Right renal cortex interstitium (tissue), 3 donors: ENCODE measurements at places on chromosomes 16 and 17.
A peak's percentile ranks its signal among the peaks of the same experiment; 100 is the strongest.

DNA sequence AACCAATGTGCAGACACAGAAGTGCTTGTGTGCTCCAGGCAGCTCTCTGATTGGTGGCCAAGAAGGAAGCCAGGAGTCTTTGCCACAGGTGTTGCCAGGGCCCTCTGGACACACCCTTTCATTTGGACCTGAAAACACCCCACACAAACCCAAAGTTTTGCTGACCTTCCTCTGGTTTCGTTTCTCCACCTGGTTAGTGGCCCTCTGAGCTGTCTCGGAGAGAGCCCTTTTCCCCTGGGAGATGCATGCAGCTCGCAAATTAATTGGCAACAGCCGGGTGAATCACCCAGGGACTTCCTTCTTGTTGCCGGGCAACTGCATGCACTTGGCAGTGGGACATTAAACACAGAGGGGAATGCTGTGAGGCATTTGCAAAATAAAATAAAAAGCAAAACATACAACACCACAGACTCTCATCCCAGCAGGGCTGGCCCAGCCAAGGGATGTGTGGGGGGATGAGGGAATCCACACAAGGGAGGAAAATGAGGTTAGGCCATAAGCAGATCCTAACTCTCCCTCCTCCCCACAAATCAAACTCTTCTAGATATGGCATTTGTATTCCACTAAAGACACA is 286.6 kb downstream of the SOX9 start:
- DNase-seq: peak; percentile 69

- DNase-seq: no peak
These were observed 18.6 kb downstream of the C1QTNF1 start for GRCh38 chr17:79042421-79043190.

DNA sequence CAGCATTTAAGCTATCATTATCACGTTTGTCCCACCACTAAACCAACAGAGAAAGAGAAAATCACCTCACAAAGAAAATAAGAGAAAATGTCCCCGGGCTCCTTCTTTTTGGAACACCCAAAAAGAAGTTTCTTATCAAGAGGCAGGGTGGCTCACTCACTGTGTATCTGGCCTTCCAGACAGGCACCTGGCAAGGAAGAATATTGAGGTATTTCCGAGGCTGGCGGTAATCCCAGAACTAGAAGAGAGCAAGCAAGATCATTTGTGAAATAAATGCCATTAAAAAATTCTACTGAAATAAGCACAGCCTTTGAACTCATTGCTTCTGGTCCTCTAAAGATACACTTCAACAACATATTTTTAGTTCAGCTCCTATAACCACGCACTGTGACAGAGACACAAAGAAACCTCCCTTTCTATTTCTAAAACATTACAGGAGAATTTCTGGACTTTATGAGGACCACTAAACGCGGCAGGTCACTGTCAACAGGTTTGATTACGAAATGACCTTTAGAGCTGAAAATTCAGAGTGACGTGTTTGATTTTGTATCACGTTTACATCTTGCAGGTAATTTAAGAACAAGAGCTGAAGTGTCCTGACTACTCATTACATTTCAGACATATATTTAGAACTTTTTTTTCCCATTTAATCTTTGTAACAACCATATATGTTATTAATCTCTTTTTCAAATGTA is 61.0 kb downstream of the WDR59 start:
- no peak for DNase-seq

DNA sequence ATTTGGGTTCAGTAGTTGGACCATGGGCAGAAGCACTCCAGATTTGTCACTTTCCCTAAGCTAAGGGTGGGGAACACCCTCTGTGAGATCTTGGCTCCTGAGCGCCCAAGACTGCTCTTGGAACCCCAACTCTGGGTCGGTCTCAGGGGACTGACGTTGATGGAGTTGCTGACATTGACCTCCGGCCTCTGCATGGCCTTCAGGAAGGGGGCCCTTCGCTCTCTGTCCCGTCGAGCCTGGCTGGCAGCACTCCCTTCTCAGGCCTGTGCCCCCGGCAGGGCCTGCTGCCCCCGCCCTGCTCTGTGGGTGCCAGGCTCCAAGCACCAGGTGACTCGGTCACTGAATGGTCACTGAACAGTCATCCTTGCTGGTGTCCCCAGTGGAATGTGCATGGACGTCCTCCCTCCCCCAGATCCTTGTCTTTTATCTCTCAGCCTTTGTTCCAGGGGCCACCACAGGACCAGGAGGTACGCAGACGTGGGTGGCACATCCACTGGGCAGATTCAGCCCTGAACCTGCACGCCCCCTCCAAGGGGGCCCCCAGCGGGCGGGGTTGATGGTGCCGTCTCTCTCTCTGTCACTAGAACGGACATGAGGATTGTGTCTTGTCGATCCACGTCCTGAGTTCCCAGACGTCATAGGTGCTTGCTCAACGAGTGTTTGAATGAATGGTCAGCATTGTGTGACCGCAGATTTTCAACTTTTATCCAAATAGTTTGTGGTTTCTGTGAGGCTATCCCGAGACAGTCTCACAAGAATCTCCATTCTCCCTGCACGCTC is 314.5 kb downstream of the SEC14L1 start:
- DNase-seq: no peak

DNA sequence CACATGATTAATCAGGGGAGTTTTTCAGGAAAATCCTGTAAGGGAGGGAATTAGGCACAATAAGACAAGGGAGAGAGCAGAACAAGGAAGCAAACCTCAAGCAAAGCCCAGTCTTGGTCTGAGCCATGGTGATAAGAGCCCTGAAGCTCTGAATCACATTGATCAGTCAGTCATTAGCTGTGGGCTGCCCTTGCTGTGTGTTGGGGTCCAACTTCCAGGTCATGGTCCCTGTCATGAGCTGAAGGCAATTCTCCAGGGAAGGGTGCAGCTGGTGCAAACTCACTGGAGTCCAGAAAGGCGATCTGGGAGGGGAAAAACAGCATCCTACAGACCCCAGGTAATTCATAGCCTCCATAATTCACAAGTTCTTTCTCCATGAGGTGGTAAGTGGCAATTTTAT is 89.9 kb downstream of the CYLD start:
- no peak for DNase-seq

- no peak for DNase-seq
These were observed 736 bp downstream of the SPATA20 start for GRCh38 chr17:50547736-50548083.

- no peak for DNase-seq
These were observed 27.7 kb downstream of the RTN4RL1 start for GRCh38 chr17:1997289-1997926.

DNA sequence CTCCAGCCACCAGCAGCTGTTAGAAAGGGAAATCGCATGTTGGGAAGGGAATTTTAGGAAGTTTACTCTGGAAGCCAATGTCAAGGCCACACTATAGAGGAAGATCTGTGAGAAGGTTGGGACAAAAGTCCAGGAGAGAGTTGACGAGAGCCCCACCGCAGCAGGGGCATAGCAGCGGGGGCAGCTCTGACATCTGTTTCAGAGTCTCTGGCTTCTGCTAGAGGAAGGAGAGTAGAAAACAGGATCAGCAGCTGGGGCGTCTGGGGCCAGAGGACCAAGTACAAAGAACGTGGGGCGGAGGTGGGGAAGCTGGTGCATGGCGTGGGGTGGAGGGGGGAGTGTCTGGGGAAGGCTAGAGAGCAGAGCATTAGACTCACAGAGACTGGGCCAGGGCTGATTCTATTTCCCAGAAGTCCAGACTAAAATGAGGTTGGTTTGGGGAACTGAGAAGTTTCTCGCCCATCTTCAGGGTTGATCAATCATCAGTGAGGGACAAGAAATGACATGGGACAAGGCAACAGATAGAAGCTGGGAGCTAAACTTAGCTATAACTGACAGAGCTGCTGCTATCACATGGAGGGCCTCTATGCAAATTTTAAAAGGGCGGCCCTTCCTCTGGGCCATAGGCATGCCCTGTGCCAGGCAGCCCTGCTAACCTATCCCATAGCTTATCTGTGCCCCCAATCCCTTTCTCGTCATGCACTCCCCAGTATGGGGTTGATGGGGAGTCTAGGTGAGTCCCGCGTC is 1.2 kb downstream of the RABEP2 start:
- DNase-seq: no peak

GRCh38 chr16:50837324-50837723 is 95.4 kb downstream of the CYLD start:
- DNase-seq: no peak

GRCh38 chr17:2995377-2995776 is 68.0 kb downstream of the OR1D5 start:
- DNase-seq: no peak

- DNase-seq: no peak
These were observed 29.8 kb downstream of the LIG3 start for GRCh38 chr17:35010093-35010492.

GRCh38 chr16:85586380-85587104 is 26.6 kb upstream of the GSE1 start:
- no peak for DNase-seq

GRCh38 chr16:4178468-4179010 is 62.3 kb upstream of the ADCY9 start:
- no peak for DNase-seq

GRCh38 chr17:3724378-3725077 is 825 bp downstream of the HASPIN start:
- DNase-seq: no peak

- no peak for DNase-seq
These were observed 1.4 kb downstream of the XYLT2 start for GRCh38 chr17:50347117-50347893.

DNA sequence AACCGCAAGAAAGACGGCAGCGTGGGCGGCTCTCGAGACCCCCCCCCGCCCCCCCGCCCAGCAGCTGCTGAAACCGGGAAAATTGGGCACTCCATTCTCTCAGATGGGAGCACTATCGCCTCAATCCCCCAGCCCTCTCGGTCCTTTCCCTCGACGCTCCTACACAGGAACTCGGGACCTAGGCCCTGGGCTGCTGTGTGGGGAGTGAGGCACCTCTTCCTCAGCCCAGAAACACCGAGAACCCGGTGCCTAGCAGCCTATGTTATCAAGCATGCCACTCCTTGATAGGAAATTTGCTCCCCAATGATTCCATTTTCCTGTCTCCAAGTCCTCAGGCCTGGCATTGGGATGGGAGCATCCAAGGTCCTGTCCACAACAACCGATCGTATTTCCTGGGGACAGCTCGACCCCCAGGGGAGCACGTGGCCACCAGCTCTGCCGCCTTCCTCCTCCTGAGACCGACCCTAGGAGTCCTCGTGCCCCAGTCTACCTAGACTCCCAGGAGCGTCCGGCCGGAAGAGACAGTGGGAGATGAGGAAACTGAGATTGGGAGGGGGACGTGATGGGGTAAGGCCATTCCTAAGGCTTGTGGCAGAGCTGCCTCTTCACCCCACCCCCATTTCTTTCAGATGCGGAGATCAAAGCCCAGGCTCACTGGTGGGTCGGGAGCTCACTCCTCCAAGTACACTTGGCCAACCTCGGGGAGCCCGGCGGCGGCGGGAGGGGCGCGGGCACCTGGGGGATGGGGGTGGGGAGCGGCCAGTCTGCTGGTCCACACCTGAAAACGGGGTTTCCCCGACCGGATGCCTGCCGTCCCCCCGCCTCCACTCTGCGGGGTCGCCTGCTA is 17.5 kb upstream of the CBX8 start:
- no peak for DNase-seq

DNA sequence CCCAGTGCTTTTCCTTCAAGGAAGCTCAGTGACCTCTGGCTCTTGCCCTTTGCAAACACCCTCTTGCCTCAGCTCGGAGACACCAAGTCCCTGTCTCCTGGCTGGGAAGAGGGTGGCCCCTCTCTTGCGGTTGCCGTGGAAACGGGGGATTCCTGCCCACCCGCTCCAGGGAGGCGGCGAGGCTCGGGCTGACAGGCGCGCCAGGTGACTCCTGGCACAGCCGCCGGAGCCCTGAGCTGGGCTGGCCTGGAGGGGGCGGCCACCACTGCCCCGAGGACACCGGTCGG is 71.4 kb downstream of the ABR start:
- no peak for DNase-seq

DNA sequence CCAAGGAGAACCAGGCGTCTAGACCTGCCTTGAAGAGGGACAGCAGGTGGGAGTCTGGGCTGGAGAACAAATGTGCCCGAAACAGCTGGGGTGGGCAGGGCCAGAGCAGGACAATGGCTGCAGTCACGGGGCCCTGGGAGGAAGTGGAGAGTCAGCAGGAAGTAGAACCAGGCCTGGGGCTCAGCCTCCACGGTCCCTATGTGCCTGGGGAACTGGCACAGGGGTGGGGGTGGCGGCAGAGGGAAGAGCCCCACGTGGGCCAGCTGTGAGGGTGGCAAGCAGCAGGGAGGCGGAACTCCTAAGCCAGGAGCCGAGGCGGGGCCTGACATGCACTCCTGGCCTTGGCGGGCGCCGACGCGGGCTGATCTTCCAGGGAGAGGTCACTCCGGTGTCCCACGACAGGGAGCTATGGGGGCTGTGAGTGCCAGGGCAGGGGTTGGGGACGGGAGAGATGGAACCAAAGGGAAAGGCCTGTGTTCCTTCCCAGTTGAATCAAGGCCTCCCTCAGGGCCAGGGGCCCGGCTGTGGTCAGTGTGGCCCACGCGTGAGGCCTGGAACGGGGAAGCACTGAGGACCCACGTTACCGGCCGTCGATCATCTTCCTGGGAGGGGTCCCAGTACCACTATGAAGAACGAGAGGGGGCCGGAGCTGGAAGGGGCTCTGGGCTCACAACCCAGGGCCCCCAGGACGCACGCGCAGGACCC is 42.7 kb downstream of the TIMM22 start:
- DNase-seq: no peak

DNA sequence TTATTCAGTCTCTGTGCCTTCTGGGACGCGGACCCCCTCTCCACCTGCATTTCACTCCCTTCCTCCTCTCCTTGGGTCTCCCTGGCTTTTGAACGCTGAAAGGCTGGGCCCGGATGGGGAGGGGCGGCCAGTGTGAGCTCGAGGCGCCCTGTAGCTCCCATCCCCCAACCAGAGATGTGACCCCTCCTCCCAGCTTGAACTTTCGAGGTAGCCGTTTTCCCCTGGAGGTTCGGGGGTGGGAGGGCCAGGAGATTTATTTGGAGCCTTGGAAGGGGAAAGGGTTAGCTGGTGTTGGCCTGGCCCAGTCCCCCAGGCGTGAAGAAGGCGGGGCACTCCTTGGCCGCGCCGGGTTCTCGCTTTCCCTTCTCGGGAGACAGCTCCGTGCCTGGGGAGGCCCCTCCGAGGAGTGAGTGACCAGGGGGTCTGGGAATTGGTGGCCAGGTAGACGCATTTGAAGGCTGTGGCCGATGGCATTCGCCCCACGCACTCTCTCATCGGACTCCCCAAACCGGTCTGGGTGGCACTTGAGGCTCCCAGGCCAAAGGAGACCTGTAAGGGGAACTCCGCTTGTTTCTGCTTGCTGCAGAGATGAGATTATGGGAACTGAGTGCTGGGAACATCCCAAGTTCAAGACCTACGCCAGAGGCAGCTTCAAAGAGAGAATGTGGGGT is 942 bp downstream of the LDAF1 start:
- DNase-seq: no peak

GRCh38 chr16:51636920-51637769 is 486.1 kb upstream of the SALL1 start:
- DNase-seq: no peak

- DNase-seq: no peak
These were observed 4.0 kb upstream of the CDH11 start for GRCh38 chr16:65125871-65126270.

- DNase-seq: no peak
These were observed 287.3 kb upstream of the FOXF1 start for GRCh38 chr16:86222965-86223551.

GRCh38 chr16:54006693-54007092 is 279.9 kb downstream of the IRX3 start:
- no peak for DNase-seq
